NCI-H1092 (cell line): ENCODE measurements at places on chromosomes 12 and 14.

DNA sequence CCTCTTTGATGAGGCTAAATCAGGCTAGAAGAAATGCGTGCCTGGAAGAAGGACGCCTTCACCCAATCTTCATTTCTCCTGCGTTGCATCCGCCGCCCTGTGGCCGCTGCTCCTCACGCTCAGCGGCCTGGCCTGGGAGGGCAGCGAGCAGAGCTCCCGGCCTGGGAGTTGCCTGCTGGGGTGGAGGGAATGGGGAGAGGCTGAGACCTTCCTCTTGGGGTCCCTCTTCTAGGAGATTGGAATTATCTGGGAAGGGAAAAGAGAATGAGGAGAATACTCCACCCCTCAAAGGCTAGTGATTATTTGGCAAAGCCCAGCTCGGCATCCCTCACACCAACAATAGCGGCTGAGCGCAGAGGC is 2.4 kb upstream of the HOXC12 start:
- no peak for DNase-seq

GRCh38 chr12:19614601-19615383 is 175.5 kb downstream of the AEBP2 start:
- DNase-seq, result no peak

DNA sequence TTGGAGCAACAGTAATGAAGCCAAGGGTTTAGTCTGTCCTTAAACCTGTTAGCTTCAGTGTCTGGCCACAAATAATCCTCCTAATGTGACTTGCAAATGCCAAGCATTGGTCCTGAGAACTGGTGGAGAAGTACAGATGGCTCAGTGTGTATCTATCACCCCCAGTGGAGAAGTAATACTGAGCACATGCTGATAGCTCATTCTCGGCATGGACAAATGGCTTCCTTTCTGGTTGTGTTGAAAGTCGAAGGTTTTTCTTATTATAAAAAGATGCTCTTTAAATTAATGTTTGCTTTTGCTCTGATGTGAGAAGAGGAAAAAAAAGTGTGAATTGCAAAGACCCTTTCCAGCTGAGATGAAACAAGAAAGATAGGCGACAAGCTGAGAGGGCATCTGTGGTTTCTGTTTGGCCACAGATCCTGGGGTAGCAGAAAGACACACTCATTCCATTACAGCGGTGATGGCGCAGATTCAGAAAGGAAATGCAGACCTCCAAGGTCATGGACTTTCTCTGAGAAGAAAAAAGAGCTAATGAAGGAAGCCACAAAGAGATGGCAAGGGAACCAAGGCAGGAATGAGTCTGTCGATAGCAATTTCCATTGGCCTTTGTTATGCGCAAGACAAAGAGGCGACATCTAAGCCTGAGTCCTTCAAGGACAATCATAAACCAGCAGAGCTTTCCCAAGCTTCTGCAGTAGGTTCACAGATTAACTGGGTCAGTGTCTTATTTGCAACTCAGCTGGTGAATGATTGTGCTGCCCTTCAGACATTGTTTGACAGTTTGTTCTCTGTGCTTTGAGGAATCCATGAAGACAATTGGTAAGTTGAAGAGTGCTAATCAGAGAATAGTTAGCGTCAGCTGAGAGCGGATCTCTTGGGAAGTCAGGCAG is 155.5 kb upstream of the RGS6 start:
- no peak for DNase-seq

GRCh38 chr12:113700943-113701342 is 229.3 kb upstream of the LHX5 start:
- no peak for DNase-seq

DNA sequence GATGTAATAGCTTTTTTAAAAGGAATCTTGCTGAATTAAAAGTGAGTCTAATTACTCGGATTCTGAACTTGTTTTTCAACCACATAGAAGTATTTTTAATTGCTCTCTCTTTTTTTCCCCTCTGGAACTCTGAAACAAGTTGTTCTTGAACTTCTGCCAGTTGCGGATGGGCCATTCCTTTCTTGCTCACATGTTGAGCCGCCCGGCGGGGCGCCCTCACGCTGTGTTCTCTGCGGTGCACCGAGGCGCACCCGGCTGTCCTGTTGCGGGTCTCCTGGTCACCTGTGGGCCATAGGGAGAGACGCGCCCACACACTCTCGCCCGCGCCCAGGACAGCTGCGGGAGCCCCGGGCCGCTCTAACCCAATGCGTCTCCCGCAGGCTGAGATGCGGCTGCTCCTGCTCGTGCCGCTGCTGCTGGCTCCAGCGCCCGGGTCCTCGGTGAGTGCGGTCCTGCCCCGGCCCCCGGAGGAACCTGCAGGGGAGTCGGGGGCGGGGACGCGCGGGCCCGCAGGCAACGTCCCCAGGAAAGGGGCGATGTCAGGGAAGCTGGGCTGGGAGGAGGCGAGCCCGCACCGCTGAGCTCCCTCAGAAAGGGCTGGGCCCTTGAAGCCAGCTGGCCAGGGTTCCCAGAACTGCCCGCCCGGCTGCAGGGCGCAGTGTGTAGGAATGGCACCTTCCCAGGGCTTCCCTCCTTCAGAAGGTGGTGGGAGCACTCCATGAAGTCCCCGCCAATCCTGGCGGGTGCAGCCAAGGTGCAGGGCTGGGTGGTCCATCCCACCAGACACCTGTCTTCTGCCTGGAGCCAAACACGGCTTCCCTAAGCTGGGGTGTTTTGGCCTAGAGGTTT is 2.3 kb downstream of the PAPLN start:
- DNase-seq, result no peak

DNA sequence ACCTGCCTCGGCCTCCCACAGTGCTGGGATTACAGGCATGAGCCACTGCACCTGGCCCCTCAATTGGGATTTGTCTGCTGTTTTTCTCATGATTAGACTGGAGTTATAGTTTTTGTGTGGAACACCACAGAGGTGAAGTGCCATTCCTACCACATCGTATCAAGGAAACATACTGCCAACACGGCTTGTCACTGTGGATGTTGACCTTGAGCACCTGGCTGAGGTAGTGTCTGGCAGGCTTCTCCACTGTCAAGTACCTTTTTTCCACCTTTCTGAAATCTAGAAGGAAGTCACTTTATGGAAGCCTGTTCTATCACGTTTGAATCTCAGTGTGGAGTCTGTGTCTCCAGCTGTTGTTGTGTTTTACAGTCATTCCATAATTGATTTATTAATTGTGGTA is 21.4 kb upstream of the SEL1L start:
- DNase-seq, result no peak

GRCh38 chr12:78490861-78491260 is 373.7 kb upstream of the SYT1 start:
- no peak for DNase-seq

GRCh38 chr12:114396869-114397719 is 8.8 kb downstream of the TBX5 start:
- DNase-seq, result no peak

DNA sequence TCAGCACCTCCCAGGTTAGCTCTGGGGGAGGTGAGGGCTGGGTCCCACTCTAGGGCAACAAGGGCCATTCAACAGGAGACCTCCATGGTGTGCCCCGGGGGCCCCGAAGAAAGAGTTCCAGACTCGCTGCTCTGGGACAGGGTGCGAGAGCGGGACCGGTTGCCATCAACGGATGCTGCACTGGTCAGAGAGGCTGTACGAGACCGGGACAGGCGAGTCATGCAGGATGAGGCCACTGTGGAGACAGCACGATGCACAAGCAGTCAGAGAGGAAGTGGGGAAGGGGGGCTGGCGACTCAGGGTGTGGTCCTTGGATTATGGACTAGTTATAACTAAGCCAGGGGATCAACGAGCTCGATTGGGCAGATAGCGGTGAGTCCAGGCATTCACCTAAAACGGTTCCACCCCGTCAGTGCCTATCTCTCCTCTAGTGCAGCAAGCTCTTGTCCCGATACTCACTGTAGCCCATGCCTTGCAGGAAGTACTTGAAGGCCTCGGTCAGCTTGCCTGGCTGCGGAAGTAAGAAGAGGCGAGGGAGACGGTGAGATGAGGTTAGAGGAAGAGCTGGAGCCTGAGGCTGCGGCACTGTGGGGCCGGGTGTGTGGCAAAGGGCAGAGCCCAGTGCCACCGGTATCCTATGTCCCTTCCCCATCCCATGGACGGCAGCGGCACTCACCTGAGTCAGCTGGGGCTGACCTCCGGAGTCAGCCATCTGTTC is 7.2 kb downstream of the NDRG2 start:
- DNase-seq, result no peak

GRCh38 chr12:68367903-68368302 is 35.7 kb upstream of the MDM1 start:
- no peak for DNase-seq

DNA sequence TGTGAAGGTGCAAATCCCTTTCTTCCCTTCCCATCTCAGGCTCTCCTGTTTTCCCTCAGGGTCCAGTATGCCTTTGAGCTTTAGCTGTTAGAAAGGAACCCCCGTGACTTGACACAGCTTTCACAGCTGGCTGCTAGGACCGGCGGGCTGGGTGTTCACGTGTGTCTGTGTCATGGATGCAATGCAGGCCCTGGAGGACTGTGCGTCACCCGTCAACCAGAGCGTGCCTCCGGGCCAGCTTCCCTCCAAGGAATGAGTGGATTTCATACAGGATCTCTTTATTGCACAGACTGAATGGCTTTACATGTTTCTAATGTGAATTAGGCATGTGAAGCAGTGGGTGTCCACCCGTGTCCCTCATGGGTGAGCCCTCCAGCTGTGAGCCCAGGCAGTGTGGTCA is 77.4 kb downstream of the AACS start:
- DNase-seq, result no peak

DNA sequence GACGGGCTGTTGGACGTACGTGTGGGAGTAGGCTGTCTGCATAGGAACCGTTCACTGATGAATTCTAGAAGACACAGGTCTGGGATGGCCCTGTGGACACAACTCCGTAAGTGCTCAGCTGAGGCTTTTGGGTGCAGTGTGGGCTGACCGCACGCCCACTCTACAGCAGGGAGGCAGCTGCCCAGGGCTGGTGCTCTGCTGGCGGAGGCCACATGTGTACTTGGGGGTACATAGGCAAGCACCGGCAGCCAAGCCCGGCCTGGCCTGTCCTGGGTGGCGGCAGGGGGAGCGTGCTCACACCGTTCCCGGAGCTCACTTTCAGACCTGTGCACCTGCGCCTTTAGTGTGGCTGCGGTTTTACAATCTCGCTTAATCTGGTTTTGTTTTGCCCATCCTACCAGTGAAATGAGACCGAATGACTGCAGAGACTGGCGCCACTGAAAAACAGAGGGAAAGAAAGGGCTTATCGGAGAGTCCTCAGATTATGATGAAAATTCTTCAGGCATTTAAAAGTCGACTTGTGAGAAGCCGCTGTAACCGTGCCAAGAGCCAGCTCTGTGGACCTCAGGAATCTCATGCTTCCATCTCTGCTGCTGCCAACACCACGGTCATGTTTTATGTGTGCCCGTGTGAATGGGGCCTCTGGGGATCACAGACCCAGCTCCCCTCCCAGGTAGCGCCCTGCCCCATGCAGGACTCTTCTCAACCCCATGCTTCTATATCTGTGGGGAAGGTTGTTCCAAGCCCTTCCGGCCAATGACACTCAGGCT is 45.8 kb downstream of the SSH1 start:
- DNase-seq, result no peak
